CD4-positive, alpha-beta T cell treated with Interleukin-10 for 1 hour (primary cell): ENCODE measurements at places on chromosomes 4 and X.

GRCh38 chr4:24476282-24476681, 108.1 kb downstream of the DHX15 start:
- no peak for DNase-seq

DNA sequence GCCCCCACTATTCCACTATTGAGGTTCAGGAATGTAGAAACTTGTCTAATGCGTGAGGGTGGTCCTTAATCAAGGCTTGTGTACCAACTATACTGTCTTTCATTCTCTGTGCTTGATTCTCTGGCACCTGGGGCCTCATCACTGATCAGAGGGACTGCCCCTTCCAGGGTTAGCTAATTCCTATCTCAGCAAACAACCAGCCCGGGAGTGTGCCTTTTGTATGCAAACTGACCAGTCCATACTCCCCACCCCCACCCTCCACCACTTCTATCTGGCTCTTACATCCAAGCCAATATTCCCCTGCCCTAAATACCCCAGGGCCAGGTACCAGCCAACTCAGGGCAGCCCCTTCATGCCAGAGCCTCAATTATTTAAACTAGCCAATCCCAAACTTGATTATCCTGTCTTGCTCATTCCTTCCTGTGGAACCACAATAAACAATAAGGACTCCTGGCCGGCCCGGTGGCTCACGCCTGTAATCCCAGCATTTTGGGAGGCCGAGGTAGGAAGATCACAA, 59.3 kb downstream of the FTHL17 start:
- DNase-seq = no peak

- DNase-seq = no peak
Measured at GRCh38 chr4:173525118-173526011, 4.7 kb downstream of the HAND2 start.

DNA sequence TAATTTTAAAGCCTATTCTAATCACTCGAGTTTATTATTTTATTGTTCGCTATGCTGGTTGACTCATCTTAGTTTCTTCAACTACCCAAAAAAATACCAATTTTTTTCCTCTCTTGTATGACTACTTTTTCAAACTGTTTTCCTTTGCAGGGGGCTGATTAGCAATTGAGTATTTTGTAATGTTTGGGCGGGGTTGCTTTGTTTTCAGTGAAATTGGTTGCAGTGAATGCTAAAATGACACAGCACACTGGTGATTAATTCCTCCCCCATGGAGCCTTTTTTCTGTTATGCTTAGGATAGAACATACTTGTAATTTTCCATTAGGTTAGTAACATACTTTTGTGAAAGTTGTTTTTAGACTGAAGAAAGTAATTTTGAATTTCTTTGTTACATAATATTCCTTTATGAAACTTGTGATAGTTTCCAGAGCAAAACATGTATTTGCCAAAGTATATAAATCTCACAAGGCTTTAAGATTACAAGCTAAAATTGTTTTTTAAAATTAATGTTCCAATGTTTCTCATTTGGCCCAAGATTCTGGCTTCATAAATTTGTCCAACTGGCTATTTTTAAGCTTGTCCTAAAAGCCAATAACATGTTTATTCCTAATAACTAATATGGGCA, 120.4 kb downstream of the CHIC1 start:
- DNase-seq = no peak

DNA sequence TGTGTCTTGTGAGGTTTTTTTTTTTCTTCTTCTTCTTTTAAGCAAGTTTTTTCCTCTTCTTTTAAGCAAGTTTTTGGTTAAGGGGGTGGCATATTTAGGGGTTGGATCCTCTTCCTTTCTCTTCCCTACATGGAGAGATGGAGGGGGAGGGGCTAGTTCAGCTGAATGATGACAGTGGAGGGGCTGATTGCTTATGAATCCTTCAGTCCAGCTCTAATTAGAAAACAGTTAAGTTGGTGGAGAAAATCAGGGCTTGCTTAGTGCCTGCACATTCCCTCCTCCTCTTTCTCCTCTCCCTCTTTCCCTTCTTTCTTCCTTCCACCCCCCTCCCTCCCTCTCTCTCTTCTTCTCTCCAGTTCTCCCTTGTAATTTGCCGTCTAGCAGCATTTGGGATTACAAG, 4.4 kb upstream of the HAND2 start:
- DNase-seq = no peak

DNA sequence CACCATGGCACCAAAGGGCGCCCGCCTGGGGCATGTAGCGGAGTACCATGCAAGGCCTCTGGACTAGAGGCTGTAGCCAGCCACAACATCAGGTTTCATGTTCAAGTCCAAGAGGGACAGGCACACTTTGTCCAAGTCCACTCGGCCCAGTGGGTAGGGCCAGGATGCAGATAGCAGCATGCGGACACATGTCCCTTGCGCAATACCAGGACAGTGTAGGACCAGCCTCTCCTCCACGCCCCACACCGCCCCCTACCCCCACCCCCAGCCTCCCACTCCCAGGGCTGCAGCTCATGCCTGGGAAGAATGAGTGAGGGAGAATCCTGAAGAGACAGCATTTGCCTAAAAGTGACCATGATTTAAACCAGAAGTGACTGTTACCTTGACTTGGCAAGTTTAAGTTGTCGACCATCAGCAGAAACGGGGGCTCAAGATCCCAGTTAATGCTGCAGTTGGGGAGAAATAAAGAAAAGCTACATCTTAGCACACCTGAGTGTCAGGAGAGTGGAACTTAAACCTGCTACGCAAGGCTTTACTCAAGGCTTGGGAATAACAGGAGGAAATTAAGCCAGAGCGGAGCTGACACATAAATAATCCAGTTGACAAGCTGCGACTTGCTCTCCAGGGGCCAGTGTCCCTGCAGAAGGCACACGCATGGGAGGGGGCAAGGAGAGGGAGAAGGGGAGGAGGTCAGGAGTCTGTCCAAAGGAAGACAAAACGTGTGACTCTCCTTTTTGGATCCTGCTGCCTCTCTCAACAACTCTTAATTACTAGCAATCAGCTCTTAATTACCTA, 221.7 kb downstream of the BCOR start:
- no peak for DNase-seq

DNA sequence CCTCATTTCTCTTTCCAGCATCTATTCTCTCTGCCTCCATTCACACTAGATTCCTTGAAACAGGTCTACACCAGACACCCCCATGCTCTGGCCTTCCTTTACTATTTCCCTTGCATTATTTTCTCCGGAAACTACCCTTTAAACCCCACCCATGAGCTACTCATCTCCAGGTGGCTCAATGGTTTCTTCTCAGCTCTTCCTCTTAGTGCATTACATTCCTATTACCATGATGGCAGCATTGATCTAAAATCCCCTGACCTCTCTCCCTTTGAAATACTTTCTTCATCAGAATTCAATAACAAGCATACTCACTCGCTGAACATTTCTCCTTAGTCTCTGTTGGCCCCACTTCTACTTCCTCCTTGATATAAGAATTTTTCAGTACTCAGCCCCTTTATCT, 94.6 kb downstream of the SYNPO2 start:
- DNase-seq = no peak

DNA sequence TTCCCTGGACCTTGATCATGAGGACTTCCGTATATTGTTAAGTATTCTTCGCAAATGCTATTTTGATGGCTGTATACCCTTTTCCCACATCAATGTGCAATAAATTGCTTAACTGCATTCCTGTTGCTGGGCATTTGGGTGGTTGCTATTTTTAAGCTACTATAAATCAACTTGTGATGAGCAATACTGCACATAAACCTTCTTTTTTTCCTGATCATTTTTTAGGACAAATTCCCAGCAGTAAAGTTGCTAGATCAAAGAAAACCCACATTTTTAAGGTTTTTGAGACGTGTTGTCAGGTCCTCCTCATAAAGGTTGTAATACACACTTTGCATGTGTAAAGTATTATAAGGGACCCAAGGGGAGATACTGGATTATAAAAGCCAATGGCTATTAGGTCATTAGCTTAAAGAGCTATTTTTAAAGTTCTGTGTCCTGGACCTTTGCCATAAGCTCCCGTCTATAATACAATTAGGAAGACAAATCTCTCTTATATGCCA, 35.6 kb downstream of the LIMCH1 start:
- DNase-seq = no peak

GRCh38 chrX:133907606-133908005, 77.8 kb downstream of the GPC3 start:
- no peak for DNase-seq

GRCh38 chr4:31100536-31100935, 380.4 kb downstream of the PCDH7 start:
- DNase-seq = no peak

- no peak for DNase-seq
Measured at GRCh38 chr4:11312389-11312788, 116.3 kb downstream of the HS3ST1 start.

DNA sequence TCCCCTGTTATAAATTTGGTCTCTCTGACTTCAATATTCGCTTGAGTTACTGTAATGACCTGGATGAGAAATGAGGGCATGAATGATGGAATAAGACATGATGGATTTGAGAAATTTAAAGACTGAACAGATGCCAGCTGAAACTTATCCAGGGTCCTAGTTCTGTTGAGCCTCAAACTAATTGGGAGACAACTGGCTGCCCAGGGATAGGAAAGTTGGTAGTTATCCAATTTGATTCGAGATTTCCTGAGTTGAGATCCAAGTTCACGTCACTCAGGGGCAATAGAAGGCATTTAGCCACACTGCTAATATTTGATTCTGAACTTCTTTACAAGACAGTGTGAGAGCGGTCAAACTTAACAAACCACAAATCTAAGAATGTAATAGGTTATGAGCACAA, 159.0 kb upstream of the CXCL13 start:
- no peak for DNase-seq

DNA sequence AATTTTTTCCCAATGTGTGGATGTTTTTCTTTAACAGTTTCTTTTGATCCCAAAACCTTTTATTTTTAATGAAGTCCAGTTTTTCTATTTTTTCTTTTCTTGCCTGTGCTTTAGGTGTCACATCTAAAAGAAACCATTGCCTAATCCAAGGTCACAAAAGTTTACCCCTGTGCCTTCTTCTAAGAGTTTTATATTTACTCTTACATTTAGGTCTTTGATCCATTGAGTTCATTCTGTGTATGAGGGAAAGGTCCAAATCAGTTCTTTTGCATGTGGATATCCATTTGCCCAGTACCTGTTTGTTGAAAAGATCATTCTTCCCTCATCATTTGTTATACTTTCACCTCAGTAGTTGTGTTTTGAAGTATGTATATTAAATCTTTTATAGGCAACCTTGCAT, 13.0 kb downstream of the LRP2BP start:
- DNase-seq = no peak

DNA sequence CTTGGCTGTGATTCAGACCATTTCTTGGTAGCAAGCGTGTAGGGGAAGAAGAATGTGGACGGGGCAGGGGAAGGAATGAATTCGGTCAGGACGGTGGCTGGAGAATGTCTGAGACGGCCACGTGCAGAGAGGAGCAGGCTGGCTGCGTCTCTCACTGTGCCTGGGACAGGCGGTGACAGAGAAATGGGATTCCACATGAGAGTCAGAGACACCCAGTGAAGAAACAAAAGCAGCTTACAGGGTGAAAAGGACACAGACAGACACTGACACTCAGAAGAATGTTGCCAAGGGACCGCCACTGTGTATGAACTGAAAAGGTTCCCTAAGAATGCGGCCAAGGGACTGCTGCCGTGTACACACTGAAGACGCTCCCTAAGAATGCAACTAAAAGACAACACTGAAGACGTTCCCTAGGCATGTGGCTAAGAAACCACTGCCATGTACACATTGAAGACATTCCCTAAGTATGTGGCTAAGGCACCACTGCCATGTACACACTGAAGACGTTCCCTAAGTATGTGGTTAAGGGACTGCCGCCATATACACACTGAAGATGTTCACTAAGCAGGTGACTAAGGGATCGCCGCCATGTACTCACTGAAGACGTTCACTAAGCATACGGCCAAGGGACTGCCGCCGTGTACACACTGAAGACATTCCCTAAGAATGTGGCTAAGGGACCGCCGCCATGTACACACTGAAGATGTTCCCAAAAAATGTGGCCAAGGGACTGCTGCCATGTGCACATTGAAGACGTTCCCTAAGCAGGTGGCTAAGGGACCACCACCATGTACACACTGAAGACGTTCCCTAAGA, 49.1 kb downstream of the DHRSX start:
- DNase-seq = no peak

GRCh38 chrX:15136795-15137194, 133.1 kb downstream of the ASB9 start:
- no peak for DNase-seq

- DNase-seq = no peak
Measured at GRCh38 chr4:168524006-168524405, 27.2 kb downstream of the PALLD start.

DNA sequence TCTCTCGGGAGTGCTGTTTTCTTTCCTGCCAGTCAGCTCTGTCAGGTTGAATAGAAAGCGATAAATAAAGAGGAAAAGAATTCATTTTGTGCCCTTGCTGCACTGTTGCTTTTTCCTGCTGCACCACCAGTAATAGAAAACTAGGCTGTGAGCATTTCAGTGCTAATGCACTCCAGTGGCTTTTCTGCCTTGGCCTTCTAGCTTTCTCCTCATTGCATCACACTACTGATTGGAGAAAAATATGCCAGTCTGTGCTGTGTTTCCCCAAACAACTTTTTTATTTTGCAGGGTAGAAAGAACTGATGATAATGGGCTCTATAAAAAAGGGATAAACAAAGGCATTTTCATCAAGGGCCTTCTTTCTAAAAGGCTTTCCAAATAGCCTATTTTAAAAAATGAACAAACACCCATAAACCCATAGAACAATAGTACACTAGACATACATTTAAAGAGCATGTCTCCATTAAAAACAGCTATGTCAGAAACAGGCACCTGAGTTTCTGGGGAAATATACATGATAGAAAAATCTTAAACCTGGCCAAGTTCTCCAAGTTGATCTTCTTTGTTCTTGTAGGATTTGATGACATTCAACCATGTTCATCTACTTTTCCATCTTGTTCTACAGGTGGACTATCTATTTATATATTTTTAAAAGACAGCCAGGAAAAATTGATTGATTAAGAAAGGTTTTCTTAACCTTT, 86.3 kb downstream of the GPRIN3 start:
- DNase-seq = no peak

DNA sequence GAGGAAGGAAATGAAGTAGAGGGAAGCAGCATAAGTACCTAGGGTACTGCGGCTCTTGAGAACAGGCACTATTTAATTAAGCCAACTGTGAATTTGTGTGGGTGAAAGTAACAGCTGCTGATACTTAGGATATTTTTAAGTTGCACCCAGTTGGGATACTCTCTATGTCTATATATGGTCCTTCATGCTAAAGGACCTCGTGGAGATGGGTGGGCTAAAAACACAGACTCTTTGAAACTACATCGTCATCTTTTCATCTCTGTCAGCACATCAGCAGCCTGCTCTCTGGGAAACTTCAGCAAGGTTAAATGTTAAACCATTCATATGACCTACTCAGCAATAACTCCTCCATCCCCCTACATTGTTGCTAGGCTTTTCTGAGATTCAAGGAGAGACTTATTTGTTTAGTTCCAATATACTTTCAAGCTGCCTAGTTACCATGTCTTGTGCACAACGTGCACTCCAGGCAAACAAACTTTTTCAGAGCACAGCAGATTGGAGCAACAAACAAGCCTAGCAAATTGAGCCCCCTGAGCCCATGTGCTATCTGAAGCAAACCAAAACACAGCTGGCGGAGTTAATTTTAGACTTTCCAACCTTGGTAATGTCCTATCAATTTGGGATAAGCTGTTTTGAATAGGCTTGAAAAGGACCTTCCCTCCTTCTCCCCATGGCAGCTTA, 6.2 kb upstream of the MOB1B start:
- no peak for DNase-seq

- DNase-seq = no peak
Measured at GRCh38 chr4:26525136-26525770, 35.0 kb upstream of the CCKAR start.
